Heart left ventricle (tissue), 16 donors: ENCODE measurements at places on chromosomes 16 and 17.

DNA sequence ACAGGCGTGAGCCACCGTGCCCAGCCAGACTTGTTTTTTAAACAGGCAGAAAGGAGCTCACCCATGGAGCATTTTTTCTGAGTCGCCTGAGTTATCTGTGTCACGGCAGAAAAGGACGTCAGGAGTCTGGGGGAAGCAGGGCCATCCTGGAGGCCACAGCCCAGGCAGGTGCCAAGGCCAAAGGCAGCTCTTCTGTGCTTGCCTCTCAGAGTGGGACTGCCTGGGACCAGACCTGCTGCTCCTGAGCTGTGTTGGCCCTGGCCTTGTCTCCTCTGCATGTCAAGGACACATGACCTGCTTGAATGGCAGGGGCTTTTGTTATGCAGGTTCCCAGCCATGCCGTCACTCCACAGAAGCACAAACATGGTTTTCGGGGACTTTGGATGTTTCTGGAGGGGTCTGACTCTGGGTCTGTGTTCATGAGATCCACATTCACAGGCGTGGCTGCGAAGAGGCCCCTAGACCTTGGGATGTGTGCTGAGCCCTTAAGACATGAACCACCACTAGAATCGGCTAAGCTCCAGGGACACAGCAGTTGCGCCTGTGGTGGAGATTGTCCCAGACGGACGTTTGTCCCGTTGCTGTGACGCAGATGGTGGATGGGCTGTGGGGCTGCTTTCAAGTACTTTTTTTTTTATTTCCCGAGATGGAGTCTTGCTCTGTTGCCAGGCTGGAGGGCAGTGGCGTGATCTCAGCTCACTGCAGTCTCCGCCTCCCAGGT, 33.8 kb downstream of the FOXK2 start:
- no peak for DNase-seq

DNA sequence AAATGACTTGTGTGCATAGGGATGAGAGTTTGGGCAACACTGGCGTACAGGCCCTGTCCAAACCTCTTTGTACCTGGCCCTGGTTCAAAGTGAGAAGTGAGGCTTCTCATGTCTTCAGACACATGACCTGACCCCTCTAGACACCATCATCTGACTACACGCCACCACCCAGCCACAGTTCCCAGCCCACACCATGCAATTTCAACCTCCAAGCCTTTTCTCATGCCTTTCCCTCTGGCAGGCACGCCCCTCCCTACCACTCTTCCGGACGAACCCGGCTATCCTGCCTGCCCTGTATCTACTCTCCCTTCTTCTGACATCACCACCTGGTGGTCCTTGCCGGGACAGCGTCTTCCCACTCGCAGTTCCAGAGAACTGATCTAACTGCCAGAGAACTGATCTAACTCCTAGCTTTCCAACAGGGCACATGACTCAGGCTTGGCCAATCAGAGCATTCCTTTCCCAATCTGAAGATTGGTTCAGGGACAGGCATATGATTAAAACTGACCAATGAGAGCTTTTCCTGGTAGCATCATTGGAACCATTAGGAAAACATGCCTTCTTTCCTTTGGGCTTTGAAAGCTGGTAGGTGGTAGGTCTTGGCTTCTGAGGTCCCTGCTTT, 27.1 kb upstream of the IL21R start:
- peak; percentile 54 for DNase-seq

GRCh38 chr16:46573008-46573833, 48.0 kb downstream of the SHCBP1 start:
- no peak for DNase-seq

GRCh38 chr17:78528541-78528940, 48.7 kb downstream of the DNAH17 start:
- DNase-seq: no peak

DNA sequence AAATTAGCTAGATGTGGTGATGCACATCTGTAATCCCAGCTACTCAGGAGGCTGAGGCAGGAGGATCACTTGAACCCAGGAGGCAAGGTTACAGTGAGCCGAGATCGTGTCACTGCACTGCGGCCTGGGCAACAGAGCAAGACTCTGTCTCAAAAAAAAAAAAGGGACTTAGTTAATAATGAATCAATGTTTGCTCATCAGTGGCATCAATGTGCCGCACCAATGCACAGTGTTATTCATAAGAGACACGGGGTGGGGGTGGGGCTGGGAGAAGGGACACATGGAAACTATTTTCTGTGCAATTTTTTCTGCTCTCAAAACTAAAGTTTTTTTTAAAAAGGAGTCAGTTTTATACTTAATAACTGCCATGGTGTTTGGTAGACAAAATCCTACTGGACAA, 6.8 kb upstream of the ATP2C2 start:
- no peak for DNase-seq

GRCh38 chr17:61837175-61838051, 25.9 kb downstream of the BRIP1 start:
- no peak for DNase-seq

DNA sequence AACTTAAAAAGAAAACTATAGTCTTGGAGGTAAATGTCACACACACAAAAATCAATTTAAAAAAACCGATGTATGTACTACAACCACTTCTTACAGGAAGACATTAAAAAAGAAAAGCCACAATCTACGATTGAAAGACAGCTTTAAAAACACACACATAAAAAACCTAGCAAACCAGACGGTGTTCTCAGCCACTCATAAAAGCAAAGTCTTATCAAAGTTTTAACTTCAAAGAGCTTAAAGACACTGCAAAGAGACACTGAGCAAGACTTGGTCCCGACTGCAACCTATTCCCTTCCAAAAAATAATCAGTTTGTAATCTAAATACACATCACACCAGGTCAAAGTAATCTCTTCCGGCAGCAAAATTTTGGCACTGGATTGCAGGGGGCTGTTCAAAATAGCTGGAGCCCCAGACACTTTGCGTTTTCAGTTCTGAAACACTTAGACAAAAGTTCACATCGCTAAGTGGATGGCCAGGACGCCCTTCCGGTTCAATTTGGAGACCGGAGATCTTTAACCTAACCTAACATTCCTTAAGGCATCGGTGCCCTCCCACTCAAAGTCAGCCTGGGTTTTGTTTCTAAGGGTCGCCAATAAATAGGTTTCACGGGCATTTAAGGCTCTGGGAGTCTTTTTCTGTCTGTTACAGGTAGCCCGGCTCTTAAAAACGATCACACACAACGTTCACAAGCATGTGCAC, 2.6 kb downstream of the ZCCHC14 start:
- DNase-seq: no peak

- no peak for DNase-seq
Observed at GRCh38 chr16:11562941-11563340, 23.8 kb downstream of the LITAF start.

- DNase-seq: no peak
Observed at GRCh38 chr17:395974-396373, 43.4 kb upstream of the RPH3AL start.

DNA sequence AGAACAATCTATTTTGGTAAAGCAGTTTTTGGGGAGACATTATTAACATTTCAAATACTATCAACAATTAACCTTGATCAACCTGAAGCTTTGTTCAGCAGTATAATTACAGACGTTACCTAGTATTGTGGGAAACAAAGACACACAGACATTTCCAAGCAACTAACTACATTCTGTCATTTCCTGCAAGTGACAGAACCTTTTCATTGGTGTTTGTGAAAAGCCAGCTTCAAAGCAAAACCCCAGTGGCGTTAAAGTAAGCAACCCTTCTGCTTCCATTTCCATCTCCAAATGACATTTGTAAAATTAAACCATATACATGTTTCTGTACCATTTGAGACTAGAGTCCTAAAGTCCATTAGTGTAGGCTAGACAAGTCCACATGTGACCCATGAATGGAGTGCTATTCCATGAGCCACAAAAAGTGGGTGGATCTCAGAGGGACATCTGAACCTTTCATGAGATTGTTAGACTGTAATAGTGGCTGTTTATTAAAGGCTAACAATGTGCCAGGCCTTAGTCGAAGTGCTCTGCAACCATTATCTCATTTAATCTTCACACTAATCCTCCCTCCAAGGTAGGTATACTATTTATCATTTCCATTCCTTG, 101.2 kb downstream of the SSH2 start:
- DNase-seq: no peak

GRCh38 chr17:42387661-42388380, 421 bp downstream of the STAT3 start:
- DNase-seq: no peak

DNA sequence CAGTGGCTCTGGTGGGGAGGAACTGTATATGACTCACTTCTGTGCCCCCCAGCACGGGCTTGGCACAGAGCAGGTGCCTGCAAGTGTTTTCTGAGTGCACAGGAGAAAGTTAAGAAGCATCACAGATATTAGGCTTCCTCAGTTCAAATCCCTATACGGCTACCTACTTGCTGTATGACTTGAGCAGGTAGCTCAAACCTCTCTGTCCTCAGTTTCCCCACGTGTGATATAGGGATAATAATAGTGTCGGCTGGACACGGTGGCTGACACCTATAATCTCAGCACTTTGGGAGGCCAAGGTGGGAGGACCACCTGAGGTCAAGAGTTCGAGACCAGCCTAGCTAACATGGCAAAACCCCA, 95.7 kb downstream of the C16orf78 start:
- DNase-seq: no peak

- DNase-seq: no peak
Observed at GRCh38 chr16:29854520-29855100, 8.4 kb downstream of the CDIPT start.

- no peak for DNase-seq
Observed at GRCh38 chr17:59174671-59175070, 19.1 kb downstream of the PRR11 start.

DNA sequence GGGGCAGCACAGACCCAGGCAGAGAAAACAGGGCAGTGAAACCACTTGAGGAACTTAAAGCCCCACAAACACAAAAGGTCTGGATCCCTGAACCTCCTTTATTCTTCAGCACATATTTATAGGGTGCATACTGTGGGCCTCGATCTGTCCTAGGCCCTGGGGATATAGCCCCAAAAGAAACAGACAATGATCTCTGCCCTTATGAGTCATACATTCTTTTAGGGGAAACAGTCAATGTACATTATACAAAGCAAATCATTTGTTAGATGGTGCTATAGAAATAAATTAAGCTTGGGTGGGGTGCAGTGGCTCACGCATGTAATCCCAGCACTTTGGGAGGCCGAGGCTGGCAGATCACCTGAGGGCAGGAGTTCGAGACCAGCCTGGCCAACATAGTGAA, 10.0 kb upstream of the HES7 start:
- DNase-seq: no peak

GRCh38 chr17:62064029-62064790, 868 bp downstream of the MED13 start:
- no peak for DNase-seq

- no peak for DNase-seq
Observed at GRCh38 chr16:67683767-67684166, 17.2 kb downstream of the C16orf86 start.

GRCh38 chr17:7248796-7249195, 2.7 kb downstream of the CTDNEP1 start:
- DNase-seq: no peak

DNA sequence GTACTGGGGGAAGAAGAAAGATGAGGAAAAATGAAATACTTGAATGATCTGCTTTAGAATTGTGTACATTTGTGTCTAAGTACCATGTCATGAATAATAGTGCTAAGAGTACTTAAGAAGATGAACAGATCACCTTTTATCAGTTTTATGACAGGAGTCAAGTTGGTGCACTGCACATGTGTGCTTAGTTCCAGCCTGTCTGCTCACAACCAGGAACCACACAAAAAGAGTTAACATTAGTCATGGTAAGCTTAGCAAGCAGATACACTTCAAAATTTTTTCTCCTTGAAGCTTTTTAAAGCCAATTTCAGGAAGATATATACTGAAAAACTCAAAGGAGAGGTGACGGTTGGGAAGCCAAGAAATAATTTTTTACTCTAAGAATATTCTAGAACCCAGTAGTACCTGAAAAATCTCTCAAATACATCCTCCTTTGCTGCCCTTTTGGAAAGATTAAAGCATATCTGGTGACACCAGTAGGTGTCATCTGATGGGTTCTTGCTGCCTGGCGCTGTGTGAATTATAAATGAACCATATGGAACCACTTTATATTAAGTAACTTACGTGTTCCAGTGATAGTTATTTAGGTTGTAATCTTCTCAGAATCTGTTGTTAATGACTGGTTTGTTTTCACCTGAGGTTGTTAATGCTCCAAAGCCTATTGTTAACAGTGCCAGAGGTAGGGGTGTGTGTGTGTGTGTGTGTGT, 93.4 kb downstream of the MSI2 start:
- DNase-seq: no peak

GRCh38 chr17:81254955-81255717, 16.0 kb downstream of the NDUFAF8 start:
- peak; percentile 84 for DNase-seq

DNA sequence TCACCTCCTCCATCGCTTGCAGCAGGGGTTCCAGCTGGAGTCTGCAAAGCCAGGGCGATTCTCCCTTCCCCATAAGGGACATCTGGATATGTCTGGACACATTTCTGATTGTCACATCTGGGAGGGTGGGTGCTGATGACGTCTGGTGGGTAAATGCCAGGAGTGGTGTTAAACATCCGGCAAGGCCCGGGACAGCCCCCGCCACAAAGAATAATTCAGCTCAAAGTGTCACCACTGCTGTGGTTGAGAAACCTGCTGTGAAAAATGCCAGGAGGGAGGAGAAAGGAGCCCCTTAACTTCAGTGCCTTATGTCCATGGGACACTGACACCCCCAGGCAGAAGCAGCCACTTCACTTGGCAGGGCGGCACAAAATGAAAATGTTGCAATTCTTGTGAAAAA, 179.4 kb upstream of the SDK2 start:
- DNase-seq: no peak

DNA sequence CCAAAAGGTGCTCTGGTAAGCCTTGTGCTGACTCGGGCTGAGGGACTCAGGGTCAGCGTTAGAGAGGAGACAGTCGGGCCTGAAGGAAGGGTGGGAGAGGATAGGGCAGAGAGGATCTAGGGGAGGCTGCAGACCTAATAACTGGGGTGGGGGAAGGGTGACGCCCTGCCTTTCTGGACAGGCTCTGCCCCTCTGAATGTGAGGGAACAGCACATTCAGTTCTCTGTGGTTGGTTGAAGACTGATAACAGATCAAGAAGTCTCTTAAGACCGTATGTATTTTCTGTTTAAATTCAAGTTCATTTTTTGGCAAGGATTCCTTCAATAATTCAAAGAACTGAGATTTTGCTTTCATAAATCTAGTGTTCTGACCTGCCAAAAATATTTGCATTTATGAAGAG, 56.2 kb upstream of the TEKT3 start:
- DNase-seq: no peak

DNA sequence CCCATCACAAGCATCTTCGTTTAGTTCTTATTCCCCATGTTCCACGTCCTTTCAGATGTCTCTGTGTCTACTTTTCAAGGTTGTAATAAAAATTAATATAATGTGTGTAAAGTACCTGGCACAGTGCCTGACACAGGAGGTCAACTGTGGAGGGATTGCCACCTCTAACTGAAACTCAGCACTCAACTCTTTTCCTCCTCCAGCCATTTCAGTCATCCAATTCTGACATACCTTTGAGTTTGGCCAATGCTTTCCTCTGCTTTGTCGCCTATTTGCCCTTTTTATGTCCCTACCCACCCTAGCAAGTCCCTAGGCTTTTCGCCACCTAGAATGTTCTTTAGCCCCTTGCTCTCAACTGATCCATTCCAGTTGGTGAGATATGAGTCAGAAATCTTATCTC, 1.6 kb downstream of the UBE2Z start:
- no peak for DNase-seq
